Hypothalamus (tissue), 51 donors: ENCODE measurements at places on chromosomes 1 and 21.

DNA sequence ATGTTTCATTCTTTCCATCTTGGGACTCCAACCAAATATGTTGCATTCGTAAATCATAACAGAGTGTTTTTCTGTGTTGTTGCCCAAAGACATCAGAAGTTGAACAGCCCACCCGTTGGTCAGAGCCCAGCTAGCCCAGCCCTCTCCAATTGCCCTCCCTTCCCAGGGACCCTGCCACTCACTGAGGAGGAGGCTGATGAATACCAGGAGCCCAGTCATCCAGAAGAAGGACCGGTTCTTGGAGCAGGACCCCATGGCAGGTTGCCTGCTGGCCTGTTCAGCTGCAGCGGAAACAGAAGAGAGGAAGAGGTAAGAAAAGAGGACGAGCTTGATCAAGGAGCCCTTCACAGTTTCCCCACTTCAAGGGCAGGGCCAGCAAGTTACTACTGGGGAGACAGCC is 172.2 kb upstream of the ETV3 start:
- DNase-seq, result no peak

- DNase-seq, result no peak
These were observed 26.9 kb downstream of the OR6Y1 start for GRCh38 chr1:158527190-158527815.

GRCh38 chr1:17091252-17091651 is 28.0 kb downstream of the PADI2 start:
- no peak for DNase-seq

- DNase-seq, result no peak
These were observed 7.3 kb downstream of the OR2C3 start for GRCh38 chr1:247528812-247529474.

DNA sequence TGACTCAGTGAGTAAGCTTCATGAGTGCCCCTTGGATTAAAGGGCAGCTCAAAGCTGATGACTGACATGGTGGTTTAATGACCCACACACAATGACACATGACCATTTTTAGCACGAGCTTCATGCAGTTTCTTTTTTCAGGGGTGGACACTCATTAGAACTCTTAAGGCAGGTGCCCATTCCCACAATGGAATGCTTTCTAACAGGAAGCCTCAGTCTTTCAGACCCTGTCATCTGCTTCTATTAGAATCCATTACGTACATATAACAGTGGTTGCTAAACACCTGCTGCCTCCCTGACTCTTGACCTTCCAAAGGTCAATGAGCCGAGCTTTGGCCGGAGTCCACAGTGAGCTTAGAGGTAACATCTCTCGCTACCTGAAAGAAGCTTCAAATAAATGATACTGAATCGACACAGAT is 27.4 kb downstream of the AKNAD1 start:
- no peak for DNase-seq

DNA sequence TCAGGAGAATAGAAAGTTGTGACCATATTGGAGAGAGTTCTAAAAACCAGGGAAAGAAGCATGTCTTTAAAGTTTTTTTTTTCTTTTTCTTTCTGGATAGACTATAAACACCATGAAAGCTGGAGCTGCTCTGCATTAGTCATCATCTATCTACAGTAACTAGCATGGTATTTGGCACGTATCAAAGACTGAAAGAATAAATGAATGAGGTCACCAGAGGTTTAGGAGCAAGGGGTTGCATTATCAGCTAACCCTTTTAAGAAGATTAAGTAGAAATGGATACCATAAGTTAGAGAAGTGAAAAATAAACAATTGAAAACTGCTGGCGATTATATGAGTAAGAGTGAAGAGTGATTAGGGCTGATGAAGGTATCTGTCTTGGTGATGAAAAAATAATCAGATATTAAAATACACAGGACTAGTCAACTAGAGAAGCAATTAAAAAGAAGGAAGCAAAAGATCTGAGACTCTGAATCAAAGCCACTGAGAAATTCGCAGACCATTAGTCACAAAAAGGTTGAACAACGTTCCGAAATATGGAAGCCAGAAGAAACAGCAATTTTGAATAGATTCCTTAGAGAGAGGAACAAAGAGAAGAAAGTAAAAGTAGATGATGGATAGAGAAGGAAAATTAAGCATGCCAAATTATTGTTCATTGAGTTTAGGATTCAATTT is 536.4 kb downstream of the DPYD start:
- DNase-seq, result no peak

DNA sequence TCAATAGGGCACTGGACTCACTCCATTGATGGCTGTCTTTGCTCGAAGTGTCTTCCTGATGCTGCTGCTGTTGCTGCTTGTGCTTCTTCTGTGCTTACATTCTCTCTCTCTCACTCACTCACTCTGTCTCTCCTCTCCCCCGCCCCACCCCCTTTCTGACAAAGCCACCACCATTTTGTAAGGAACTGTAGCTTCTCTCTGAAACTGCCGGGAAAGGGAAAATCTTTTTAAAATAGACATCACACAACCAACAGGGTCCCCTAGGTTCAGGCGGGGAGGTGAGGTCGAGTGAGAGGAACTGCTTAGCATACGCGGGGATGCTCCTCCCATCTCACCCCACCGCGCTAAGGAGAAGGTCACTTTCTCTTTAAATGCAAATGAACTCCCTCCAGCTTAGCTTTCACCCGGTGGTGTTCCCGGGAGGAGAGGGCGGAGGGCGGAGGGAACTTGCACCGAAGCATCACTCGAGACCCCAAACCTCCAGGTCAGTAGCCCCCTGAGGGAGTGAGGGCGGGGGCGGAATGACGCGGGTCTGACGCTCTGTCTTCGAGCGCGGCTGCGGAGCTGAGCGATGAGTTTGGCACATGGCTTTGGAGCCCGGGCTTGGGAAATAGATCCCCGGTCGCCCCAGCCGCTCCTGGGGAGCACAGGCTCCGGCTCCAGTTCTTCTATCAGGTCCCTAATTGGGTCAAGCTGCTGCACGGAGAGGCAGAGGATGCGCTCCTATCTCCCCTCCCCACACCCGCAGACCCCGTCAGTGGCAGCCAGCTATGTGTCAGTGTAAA is at the start of gene CCDC28B:
Gene CCDC28B (plus strand): TSS at position 370 of the 785 bp plus-strand sequence. CDS start 1,341 bp downstream, outside the sequence.
- DNase-seq, result peak; percentile 54

DNA sequence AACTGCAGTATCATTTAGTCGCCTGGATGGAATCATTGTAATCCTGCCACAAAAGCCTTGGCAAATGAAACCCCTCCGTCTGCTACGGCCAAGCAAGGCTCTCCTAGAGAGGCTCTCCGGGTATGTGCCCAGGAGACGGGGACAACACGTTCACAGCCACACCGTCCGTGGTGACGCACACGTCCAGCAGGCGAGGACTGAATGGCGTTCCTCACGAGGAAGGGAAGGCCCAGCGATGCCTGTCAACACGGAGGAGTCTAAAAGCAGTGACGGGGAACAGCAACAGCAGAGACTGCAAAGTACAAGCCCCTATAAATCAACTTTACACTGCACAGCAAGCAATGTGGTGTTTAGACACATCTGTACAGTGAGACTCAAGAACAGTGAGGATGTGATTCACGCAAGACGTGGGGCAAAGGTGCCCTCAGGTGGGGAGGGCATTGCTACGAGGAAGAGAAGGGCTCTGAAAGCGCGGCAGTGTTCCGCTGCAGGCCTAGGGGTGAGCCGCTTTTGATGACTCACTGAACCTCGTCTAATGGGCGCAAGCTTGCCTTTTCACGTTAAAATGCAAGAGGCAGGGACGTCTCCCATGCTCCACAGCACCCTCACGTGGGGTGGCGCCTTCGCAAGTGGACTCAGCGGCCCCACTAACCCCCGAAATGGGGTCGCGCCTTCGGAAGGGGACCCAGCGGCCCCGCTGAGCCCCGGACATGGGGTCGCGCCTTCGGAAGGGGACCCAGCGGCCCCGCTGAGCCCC is 6.8 kb downstream of the WRAP73 start:
- no peak for DNase-seq

- DNase-seq, result no peak
These were observed 17.7 kb upstream of the FRRS1 start for GRCh38 chr1:99784143-99784542.

- DNase-seq, result no peak
These were observed 46.3 kb downstream of the TNNT2 start for GRCh38 chr1:201331166-201331565.
